Fibroblast of upper back skin (primary cell): ENCODE measurements at places on chromosomes 11 and 22.

GRCh38 chr22:40383905-40384304 is 13.5 kb downstream of the SGSM3 start:
- DNase-seq = peak; percentile 54

GRCh38 chr22:45673482-45674175 is 2.0 kb downstream of the ATXN10 start:
- no peak for DNase-seq

- DNase-seq = no peak
These were observed 9.3 kb upstream of the NUP160 start for GRCh38 chr11:47857485-47857884.

DNA sequence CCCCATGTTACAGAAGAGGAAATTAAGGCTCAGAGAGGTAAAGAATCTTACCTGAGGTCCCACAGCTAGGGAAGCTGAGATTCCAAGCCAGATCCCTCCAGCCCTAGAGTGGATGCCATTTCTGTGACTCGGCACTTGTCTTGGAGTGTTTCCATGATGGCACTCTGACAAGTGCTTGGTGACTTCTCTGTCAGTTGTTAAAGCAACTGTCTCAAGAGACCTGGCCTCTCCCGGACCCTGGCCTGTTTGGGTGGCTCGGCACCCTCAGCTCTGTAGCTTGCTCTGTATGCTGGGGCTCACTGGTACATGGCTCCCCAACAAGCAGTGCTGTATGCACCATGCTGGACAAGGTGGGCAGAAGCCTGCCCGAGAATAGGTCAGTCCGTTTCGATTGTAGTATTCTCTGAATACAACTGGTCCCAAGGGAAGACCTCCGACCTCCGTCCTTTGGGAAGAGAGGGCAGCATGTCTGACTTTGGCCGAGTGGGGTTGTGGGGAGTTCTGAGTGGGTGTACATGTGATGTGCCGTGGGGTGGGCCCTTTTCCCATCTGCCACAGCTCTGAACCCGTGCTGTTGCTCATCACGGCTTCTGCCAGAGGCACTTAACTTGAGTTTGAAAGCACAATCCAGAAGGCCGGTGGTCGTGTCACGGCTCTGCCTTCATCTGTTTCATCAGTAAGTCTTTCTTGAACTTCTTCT is 12.4 kb downstream of the ACO2 start:
- peak; percentile 42 for DNase-seq

DNA sequence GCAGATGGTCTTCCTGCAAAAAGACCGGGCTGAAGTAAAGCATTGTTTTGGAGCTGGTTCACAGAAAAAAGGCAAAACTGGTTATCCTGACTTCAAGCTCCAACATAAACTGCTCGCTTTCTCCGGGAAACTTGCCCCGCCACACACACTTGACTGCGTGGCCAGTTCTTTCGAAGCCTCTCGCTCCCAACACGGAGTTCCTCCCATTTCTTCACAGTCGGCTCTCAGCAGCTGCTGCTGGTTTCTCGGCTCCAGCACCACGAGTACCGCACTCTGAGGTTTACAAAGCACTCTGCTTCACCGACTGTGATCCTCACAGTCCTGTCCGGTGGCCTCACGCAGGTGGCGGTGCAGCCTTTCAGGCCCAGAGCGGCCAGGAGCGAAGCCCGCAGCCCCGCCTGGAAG is 264 bp downstream of the CHEK1 start:
- no peak for DNase-seq

GRCh38 chr11:112989198-112989597 is 28.0 kb downstream of the NCAM1 start:
- DNase-seq = no peak

DNA sequence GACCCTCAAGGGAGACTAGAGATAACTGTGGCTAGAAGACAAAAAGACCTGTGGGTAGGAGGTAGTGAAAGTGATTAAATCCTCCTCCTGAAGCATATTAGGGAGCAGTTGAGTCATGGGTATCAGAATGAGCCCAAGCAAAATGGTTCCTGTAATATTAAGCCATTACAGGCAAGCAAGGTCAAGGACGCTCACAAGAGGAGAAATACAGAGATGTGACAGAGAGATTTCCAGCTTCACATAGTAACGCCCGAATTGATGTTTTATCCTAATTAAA is 77.7 kb downstream of the FAM76B start:
- DNase-seq = no peak

DNA sequence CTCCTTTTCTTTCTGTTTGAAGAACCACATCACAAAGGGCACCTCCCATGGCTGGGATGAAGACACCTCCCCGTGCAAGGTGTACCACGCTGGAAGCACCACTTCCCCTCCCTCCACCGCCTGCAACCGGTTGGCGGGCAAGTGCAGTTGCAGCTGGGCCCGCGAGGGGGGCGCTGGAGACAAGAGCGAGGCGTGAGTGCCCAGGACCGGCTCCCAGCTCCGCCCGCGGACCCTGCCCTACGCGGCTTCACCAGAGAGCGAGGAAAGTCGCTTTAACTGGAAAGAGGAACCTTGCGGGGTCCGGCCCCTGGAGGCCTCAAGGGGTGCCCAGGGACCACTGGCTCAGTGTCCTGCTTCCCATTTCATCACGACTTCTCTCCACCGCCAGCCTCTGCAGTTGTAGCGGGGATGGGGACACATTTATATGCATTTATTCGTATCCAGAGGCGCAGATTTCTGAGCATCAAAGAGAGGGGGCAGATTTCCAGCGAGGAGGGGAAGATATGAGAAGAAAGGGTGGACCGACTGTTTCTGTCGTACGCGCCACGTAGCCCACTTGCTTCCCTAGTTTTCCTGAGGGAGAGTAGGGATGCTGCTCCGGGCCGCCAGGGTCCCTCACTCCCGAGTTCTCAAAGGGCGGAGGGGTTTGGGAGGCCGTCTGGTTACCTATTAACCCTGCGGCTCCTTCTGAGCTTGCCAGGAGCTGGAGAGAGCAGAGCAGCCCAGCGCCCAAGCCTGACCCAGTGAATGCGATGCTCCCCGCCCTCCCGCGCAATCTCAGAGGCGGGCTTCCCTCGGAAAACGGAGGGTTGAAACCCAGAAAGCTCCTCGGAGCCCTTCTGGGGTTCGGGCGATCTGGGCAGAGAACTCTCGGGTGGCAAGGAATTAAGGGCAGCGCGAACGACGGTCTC is 3.5 kb downstream of the ESAM start:
- DNase-seq = peak; percentile 37

DNA sequence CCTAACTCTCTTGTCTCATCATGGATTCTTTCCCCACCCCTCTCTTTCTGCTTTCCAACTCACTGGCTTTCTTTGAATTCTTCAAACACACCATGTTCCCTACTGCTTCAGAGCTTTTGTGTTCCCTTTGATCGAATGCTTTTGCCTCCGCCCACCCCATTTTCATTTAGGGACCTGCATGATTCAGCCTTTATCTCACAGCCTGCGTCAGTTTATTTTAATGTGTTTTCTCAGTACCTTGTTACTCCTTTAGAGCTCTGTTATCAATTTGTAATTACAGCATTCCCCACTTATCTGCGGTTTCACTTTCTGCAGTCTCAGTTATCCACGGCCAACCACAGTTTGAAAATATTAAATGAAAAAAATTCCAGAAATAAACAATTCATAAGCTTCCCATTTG is 451.3 kb downstream of the METTL15 start:
- no peak for DNase-seq

DNA sequence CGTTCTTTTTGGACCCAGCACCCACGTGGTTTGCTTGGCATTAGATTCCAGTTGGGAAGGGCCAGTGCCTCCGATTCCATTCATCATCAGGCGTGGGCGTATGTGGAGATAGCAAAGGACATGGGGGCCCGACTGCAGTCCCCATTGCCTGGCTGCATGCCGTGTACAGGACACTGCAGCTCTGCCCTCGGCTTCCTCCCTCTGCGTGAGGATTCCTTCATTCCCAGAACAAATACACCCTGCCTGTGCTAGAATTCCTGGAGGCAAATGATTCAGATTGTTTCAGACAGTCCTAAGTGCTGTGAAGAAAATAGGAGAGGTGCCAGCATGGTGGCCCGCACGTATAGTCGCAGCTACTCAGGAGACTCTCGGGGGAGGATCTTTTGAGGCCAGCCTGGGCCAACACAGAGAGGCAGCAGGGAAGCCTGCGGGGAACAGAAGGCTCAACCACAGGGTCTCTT is 15.4 kb downstream of the DERL3 start:
- no peak for DNase-seq

- DNase-seq = no peak
These were observed 26.2 kb downstream of the RRP7A start for GRCh38 chr22:42493393-42493792.

- no peak for DNase-seq
These were observed 123.3 kb upstream of the CRYBB3 start for GRCh38 chr22:25076336-25076735.

DNA sequence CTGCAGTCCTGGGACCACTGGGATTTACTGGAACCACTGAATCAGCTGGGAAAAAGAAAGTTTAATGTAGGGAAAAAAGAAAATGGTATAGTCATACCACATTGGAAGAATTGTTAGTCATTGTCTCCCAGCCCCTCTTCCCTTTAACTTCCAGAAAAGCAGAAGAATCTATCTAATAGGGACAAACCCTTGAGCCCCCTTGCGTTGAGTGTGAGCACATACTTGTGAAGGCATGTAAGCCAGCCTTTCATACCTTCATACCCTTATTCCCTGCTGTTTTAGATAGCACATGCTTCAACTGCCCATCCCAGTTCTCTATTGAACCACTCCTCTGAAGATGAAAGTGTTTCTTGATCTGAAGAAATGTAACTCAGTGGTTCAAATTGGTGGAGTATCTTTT is 6.6 kb downstream of the TREH start:
- DNase-seq = peak; percentile 20

- DNase-seq = peak; percentile 57
These were observed 25.8 kb downstream of the DDIAS start for GRCh38 chr11:82927264-82927880.

DNA sequence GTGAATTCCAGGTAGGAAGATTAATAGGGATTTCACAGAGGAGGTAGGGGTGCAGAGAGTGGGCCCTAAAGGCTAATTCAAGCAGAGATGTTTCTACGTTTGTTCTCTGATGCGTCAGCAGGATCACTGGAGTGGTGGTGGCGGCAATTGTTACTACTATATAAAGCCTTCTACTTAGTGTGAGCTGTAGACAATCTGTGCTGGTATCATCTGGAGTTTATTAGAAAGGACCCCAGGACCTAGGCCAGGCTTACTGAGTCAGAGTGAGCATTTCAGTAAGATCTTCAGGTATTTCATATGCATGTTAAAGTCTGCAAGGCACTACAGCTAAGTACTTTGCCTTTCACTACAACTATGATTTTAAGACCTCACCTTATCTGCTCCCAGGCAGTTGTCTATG is 59.5 kb downstream of the USP35 start:
- peak; percentile 88 for DNase-seq

DNA sequence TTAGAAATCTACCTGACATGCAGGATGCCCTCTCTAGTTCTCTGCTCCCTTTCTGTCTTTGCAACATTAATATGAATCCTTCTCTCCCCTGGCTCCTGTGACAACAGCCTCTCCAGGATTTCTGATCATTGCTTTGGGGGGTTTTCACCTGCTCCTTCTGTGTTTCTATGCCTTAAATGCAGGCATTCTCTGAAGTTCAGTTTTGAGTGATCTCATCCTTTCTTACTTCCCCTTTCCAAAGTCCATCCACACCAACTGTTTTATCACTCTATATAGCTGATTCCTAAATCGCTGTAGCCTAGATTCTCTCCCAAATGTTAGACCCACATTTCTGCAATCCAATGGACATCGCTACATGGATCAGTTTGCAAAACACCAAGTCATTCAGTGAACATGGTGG is 330.7 kb upstream of the NCAM1 start:
- no peak for DNase-seq

DNA sequence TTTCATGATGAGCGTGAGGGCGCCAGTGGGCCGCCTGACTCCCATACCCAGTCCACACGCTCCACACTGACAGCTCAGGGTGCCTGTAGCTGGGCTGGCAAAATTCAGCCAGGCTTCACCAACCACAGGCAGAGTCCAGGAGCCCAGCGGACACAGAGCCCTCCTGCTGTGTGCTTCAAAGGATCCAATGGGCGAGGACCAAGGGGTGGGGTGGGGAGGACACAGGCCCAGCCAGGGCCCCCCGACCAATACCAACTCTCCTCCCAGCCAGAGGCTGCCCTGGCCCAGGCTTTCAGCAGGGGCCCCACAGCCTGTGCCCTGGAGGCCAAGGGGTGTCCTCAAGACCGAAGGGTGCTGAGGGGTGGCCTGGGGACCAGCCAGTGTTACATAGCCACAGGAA is 336.1 kb downstream of the CTTN start:
- DNase-seq = no peak

DNA sequence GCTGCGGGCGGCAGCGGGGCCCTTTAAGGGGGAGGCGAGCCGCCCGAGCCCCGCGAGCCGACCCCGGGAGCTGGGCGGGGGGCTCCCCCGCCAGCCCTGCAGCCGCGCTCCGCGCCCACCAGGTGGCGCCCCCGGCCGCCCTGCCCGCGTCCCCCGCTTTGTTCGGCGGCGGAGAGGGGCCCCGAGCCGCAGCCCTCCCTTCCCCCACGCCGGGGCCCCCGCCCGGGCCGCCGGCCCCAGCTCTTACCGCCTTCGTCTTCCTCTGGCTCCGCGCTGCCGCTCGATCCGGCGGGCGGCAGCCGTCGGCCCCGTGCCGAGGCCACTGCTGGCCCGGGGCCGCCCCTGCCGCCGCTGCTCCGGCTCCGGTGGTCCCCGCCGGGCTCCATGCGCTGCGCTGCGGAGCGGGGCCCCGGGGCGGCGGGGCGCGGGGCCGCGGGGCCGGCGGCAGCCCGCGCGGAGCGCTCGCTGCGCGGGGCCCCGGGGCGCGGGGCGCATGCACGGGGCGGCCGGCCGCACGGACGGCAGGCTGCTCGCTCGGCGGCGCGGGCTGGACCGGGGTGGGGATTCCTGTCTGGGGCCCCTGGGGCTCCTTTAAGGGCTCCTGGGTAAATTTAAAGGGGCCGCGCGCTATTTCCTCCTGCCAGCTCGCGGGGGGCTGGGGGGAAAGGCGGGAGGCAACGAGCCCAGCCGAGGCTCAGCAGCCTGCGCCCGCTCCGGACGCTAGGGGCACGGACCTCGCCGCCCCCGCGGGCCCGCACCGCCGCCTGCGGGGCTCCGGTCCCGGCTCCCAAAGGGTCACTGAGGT is at the start of gene ZFTA:
TSS of gene ZFTA (minus strand) at position 539 of the 805 bp plus-strand sequence. CDS start at position 386, 153 bp downstream.
- peak; percentile 70 for DNase-seq

GRCh38 chr22:46041642-46042041 is 64.7 kb upstream of the WNT7B start:
- DNase-seq = no peak

- DNase-seq = no peak
These were observed 2.5 kb upstream of the SSH3 start for GRCh38 chr11:67300756-67301312.

- DNase-seq = peak; percentile 4
These were observed 906 bp downstream of the CCDC90B start for GRCh38 chr11:83285151-83285770.
